Bronchial epithelial cell (primary cell): ENCODE measurements at places on chromosomes 12 and 14. TPM values are rescaled to one million over a fixed set of nuclear protein-coding genes. Genes with fewer than 3 reads are reported as not detected.

Gene FBXL14
- total RNA-seq, result 9.7 and 10.2 TPM in 2 replicates

Gene FAM161B
- 1.5 and 1.6 TPM in 2 replicates for total RNA-seq

Gene DBX2
- total RNA-seq, result not detected in 2 replicates

Gene RERG
- 0.13 and 0.53 TPM in 2 replicates for total RNA-seq

Gene SERPINA10
- not detected in 2 replicates for total RNA-seq

Gene PTPN6
- total RNA-seq, result 10.9 and 12.4 TPM in 2 replicates

Gene TMPRSS12
- not detected in 2 replicates for total RNA-seq

Gene KRT72
- total RNA-seq, result not detected in 2 replicates

Gene SLC39A5
- total RNA-seq, result 0.13 and 0.26 TPM in 2 replicates

Gene KLRF1
- total RNA-seq, result 0.13 TPM in 1 of 2 replicates, not detected in the other

Gene PLEKHG3
- 32.4 and 35.8 TPM in 2 replicates for total RNA-seq

Gene TMCC3
- 5.8 and 8.8 TPM in 2 replicates for total RNA-seq

Gene CLEC1B
- total RNA-seq, result not detected in 2 replicates

Gene NTF3
- not detected in 2 replicates for total RNA-seq

Gene GLS2
- 5.2 and 6.1 TPM in 2 replicates for total RNA-seq

Gene KRT84
- not detected in 2 replicates for total RNA-seq

Gene SALL2
- total RNA-seq, result under 0.01 and 0.13 TPM in 2 replicates

Gene ANKS1B
- 0.26 and 0.38 TPM in 2 replicates for total RNA-seq

Gene KRT6C
- total RNA-seq, result 16.8 and 138 TPM in 2 replicates

Gene ZC3H14
- total RNA-seq, result 41.9 and 42.1 TPM in 2 replicates

Gene DCP1B
- total RNA-seq, result 1.3 and 2.9 TPM in 2 replicates

Gene RTL1
- total RNA-seq, result not detected in 2 replicates

Gene COCH
- total RNA-seq, result 0.26 TPM in 1 of 2 replicates, not detected in the other

Gene GPRC5D
- total RNA-seq, result 0.77 TPM in 1 of 2 replicates, not detected in the other

Gene BICDL1
- total RNA-seq, result 10.8 and 30.7 TPM in 2 replicates
